Thymus (tissue), 14 donors: ENCODE measurements at places on chromosomes 13 and 19.
A peak's percentile ranks its signal among the peaks of the same experiment; 100 is the strongest.

GRCh38 chr19:51131780-51132680 is 7.3 kb downstream of the SIGLEC9 start:
- H3K4me1 ChIP-seq: no peaks in the 10 kb centered on the region
- no peak for DNase-seq
- H3K36me3 ChIP-seq: no peaks in the 10 kb centered on the region
- no peak overlapping the region for H3K27ac ChIP-seq
- no peak overlapping the region for H3K4me3 ChIP-seq

GRCh38 chr13:51249255-51249654 is 27.1 kb downstream of the FAM124A start:
- no peak for DNase-seq
- peaks cover 11% of the 10 kb centered on the region for H3K27me3 ChIP-seq
- H3K36me3 ChIP-seq: no peaks in the 10 kb centered on the region
- no peak overlapping the region for H3K4me3 ChIP-seq

DNA sequence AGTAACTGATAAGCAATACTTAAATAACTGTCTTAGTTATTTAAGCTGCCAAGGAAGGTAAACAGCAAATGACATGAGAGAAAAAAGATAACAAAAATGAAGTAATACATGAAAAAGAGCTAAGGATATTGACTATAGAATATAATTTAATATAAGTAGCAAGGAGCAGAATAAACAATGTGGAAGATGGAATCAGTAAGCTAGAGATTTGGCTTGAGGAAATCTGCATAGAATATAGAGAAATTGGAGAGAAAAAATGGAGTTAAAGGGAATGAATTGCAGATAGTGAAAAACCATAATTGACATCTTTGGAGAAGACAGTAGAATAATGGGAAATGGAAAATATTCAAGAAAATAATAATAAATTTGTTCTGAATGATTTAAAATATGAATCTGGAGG is 127.1 kb downstream of the PDS5B start:
- no peaks in the 10 kb centered on the region for H3K27me3 ChIP-seq
- no peak for DNase-seq
- no peaks in the 10 kb centered on the region for H3K4me1 ChIP-seq

DNA sequence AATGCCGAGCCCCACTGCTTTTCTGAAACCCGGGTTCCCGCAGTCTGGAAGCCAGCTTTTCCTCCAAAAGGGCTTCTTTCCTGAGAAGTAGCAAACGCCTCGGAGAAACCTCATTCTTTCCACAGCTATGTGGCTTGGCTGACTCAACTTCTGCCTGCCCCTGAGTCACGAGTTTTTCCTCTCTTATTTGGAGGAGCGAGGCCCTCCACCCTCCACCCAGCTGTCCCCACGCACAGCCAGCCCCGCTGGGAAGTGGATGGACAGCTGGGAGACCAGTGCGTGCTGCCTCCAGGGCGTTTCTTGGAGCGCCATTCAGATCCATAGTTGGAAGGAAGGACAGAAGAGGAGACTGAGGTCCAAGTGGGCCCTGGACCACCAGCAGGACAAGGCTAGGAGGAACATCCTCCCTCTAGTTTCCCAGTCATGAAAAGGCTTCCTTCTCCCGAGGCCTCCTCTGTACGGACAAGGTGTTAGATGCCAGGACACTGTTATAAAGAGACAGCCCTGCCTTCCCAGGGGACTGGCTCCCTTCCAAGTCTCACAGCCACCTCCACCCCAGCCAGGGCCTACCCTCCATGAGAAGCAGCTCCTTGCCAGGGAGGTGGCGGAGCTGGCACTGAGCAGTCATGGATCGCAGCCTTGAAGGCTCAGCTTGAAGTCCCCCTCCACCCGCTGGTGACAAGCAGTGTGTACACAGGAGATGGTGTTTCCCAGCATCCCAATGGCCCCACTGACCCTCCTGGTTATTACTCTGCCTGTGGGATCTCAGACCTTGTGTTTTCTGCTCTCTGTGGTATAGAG is 2.5 kb upstream of the PLEKHF1 start:
- H3K36me3 ChIP-seq: no peaks in the 10 kb centered on the region
- no peak overlapping the region for H3K27ac ChIP-seq
- no peak for DNase-seq
- peaks cover 46% of the 10 kb centered on the region for H3K27me3 ChIP-seq
- H3K4me3 ChIP-seq: no peak overlapping the region
- H3K4me1 ChIP-seq: peaks cover 19% of the 10 kb centered on the region

DNA sequence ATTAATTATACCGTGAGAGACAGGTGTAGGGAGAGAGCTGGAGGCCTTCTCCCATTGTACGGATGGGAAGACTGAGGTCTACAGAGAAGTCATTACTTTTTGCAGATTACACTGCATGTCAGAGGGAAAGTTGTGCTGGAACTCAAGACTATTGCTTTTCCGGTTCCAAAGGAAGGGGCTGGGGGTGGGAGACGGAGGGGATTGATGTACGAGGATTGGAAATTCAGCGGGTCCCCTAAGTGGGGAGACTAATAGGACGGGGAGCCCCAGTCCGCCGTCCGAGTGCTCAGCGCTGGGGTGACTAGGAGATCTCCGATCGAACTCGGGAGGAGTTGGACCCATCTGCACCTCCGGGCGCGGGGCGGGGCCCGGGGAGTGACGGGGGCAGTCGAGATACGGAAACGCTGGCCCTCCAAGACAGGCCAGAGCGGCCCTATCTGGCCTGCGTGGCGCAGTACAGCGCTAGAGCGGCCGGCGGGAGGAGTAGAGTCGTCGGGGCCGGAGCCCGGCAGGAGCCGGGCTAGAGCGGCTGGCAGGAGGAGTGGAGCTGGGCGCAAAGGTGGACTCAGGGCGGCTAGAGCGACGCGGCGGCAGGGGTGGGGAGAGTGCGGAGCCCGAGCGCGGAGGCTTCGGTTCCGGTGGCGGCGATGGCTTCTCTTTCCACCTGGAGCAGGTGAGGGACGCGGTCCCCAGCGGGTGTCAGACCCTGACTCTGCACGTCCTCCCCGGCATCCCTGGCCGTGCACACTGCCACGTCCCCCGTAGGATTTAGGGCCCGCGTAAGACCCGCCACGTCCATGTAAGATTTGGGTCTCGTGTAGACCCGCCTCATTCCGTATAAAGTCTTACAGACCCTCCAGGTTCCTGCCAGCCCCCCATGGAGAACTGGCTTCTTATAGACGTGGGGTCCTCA is 1.1 kb downstream of the ARHGEF1 start:
- H3K4me1 ChIP-seq: peaks cover 66% of the 10 kb centered on the region
- H3K27me3 ChIP-seq: no peaks in the 10 kb centered on the region
- H3K27ac ChIP-seq: peak overlapping the region; percentile 98
- H3K4me3 ChIP-seq: peak overlapping the region; percentile 73
- DNase-seq: no peak

DNA sequence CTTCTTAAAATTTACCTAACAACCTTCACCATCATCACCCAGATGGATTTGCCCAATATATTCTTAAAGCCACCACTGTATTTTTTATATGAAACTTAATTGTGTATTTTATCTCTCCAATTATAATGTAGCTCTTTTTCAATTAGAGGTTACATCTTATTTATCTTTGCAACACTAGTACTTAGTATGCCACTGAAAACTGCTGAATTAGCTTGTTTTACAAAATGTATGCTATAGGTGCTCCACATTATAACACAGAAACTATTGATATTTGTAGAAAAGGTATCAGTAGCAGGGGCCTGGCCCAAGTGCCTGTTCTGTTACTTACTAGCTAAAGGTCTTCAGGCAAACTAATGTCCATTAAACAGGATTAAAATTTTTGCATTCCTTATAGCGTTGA is 35.8 kb upstream of the PCDH17 start:
- H3K4me3 ChIP-seq: no peak overlapping the region
- no peak overlapping the region for H3K27ac ChIP-seq
- DNase-seq: no peak
- H3K36me3 ChIP-seq: no peaks in the 10 kb centered on the region

DNA sequence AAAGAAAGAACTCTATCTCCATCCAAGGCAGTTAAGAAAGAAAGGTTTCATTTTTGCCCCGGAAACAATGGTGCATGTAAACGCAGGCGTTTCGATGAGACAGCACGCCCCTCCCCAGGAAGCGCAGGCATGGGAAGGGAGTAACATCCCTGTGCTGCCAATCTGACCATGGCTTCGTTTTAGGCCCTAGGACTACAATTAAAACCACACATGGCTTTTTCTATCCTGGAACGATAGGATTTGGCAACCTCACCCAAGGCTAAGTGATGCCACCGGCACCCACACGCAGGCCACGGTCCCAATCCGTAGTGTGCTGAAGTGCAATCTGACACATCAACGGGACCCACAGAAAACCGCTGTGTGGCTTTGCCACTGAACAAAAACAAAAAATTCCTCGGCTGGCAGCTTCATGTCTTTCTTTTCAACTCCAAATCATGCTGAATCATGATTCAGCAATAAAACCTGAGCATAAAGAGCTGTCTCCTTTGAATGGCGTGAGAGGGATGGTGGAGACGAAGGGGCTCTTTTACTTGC is 24.2 kb downstream of the RANBP3 start:
- no peaks in the 10 kb centered on the region for H3K27me3 ChIP-seq
- no peak for DNase-seq
- H3K4me3 ChIP-seq: no peak overlapping the region

DNA sequence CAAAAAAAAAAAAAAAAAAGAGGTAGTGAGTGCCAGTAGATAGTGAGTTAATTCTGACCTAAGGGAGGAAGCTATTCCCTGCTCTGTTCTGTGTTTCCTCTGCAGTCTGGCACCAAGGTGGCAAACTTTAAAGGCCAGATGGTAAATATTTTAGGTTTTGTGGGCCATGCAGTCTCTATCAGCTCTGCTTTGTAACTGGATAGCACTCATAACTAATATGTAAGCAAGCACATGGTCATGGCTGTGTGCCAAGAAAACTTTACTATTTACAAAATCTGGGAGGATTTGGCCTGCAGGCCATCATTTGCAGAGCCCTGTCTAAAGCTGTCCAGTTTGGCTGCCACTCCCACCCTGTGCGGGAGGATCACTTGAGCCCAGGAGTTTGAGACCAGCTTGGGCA is 4.3 kb downstream of the PIN1 start:
- H3K4me1 ChIP-seq: peaks cover 5% of the 10 kb centered on the region
- peaks cover 66% of the 10 kb centered on the region for H3K36me3 ChIP-seq
- no peaks in the 10 kb centered on the region for H3K27me3 ChIP-seq
- no peak overlapping the region for H3K27ac ChIP-seq
- no peak for DNase-seq

DNA sequence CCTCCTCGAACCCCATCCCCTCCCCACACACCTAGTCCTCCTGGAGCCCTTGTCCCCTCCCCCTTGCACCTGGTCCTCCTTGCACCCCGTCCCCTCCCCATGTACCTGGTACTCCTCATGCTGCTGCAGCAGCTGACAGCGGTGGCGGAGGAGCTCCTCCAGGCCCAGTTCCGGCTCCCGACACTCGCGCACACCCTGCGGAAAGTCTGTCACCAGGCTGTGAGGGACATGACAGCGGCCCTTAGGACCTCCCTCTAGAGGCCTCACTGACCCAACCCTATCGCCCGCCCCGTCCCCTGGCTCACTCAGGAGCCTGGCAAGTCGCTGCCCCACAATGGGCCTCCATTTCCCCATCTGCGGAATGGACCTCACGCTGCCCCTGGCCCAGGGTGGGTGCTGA is 6.4 kb upstream of the PPP6R1 start:
- no peak overlapping the region for H3K27ac ChIP-seq
- DNase-seq: no peak
- H3K27me3 ChIP-seq: no peaks in the 10 kb centered on the region
- peaks cover 10% of the 10 kb centered on the region for H3K36me3 ChIP-seq
- H3K4me3 ChIP-seq: no peak overlapping the region
- H3K4me1 ChIP-seq: peaks cover 6% of the 10 kb centered on the region

DNA sequence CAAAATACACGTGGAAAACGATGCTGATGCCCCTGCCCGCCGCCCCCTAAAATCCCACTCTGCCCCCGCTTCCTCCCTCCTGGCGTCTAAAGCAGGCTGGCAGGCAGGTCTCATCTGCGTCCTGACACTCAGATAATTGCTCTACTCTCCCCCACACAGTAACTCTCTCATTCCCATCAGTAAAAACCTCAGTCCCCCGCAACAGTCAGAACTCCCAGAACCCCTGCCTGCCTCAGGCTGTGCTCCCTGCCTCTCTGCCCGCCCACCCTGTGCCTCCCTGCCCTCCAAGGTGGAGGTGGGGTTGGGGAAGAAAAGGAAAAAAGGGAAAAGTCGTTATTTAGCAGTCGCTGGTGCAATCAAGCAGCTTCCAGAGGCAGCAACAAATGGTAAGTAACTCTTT is 473.7 kb downstream of the EFNB2 start:
- no peaks in the 10 kb centered on the region for H3K36me3 ChIP-seq
- no peaks in the 10 kb centered on the region for H3K27me3 ChIP-seq
- DNase-seq: no peak
- H3K4me1 ChIP-seq: no peaks in the 10 kb centered on the region

DNA sequence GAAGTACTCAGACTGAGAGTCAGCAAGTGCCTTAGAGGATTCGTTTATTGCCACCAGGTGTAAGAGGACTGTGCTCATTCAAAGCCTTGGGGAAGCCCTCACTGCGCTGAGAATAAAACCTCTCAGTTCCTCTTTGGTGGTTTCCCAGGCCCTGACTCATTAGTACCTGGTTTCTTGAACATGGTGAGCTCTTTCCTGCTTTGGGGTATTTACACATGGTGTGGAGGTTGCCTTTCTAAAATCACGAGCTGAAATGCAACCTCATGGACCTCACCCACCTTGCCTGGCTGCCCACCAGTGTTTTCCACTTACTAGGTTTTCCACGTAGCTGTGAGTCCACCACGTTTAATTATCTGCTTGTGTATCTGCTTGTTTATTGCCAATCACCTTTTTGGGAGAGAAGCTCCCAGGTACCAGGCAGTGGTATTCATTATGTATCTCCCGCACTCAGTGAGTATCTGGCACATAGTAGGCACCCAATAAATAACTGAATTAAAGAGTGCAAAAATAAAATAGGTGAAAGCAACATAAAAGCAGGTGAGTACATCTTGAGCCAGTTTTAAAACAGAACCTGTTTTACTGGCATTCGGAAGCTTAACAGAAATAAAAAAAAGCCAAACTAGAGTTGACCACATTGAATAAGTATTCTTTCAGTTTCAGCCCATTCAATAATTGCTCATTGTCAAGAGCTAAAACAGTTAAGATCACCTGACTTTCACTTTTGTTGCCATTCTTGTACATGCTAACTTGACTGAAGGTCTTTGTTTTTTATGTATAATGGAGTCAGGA is 533.0 kb downstream of the MYO16 start:
- H3K27me3 ChIP-seq: no peaks in the 10 kb centered on the region
- no peak overlapping the region for H3K4me3 ChIP-seq
- DNase-seq: peak; percentile 10
- peaks cover 8% of the 10 kb centered on the region for H3K4me1 ChIP-seq
- no peak overlapping the region for H3K27ac ChIP-seq
- no peaks in the 10 kb centered on the region for H3K36me3 ChIP-seq

DNA sequence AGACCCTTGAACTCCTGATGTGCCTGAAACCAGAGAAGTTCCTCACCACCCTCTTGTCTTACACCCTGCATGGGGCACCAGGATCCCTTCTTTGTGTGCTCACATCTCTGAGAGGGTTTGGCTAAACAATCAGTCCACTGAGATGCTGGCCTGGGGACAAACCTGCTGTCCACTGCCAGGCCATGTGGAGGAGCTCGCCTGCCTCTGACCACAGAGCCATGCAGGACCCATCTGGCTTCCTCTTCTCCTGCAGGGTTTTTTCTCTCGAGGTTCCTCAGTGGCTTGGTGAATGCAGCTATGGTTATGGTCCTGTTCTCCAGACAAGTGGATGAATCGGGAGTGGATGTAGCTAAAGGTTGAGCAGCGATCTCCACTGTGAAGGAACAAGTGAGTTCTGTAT is 49.1 kb upstream of the MEDAG start:
- peaks cover 8% of the 10 kb centered on the region for H3K27me3 ChIP-seq
- no peaks in the 10 kb centered on the region for H3K4me1 ChIP-seq
- no peak overlapping the region for H3K4me3 ChIP-seq
- H3K27ac ChIP-seq: no peak overlapping the region
- H3K36me3 ChIP-seq: no peaks in the 10 kb centered on the region
